Activated CD4-positive, CD25-positive, alpha-beta regulatory T cell treated with anti-CD3 and anti-CD28 coated beads, Interleukin-2, amount 50 U/mL, for 16 hours (primary cell): ENCODE measurements at places on chromosomes 11 and 22.

- no peak for DNase-seq
These were observed 6.0 kb upstream of the CD248 start for GRCh38 chr11:66322732-66323427.

- no peak for DNase-seq
These were observed 44.2 kb upstream of the MICAL2 start for GRCh38 chr11:12066056-12066798.

DNA sequence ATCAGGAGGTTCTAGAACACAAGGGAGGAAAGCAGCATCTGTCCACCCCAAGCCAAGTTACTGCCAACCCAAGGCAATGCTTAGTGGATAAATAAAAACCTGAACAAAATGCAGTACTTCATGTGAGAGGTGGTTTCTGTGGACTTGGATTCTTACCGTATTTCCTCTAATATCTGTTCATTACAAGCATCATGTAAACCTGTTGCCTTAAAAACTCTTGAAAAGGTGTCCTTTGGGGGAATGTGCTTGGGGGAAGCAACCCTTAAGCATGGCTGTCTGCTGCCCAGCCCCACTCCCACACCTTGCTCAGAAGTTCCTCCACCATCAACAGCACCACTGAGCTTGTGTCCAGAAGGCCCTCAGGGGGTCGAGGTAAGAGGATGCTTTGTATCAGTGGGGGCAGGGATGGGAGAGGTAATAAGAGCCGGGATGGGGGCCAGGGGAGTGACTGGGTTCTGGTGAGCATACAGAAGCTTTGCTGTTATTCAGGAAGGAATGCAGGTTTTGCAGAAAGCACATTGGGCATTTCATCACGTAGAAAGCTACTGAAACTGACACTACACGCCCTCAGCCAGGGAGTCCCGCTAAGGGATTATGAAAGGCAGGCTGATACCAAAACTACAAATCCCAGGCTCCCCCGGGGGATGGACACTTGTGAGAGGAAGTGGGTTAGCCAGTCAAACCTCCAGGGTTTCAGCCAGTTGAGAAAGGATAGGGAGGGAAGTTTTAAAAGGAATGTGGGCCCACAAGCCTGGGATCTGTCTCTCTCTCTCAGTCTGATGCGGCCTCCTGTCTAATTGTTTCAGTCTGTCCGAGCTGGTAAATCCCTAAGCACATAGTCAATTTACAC is 52.0 kb downstream of the KCNJ1 start:
- DNase-seq = no peak

GRCh38 chr11:58647866-58648265 is 25.4 kb downstream of the CNTF start:
- DNase-seq = no peak

DNA sequence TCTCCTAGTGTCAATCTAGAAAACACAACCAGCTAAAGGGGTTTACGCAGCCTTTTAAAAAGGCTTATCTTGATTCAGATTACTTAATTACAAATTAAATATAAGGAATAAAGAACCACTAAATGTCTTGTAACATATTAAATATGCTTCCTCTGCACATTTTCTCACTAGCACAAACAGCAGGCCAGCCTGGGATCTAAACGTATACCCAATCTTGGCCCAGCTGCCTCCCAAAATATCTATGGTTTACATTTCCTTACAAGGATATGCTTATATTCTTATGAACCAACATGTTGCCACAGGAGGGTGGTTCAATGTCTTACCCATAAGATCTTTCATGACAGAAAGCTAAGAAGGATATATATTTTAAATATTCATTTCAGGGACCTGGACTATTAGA is 7.7 kb downstream of the LGR4 start:
- no peak for DNase-seq

- DNase-seq = no peak
These were observed 50.9 kb downstream of the TRIOBP start for GRCh38 chr22:37747715-37748100.

GRCh38 chr11:20511982-20512381 is 87.4 kb upstream of the SLC6A5 start:
- DNase-seq = no peak

DNA sequence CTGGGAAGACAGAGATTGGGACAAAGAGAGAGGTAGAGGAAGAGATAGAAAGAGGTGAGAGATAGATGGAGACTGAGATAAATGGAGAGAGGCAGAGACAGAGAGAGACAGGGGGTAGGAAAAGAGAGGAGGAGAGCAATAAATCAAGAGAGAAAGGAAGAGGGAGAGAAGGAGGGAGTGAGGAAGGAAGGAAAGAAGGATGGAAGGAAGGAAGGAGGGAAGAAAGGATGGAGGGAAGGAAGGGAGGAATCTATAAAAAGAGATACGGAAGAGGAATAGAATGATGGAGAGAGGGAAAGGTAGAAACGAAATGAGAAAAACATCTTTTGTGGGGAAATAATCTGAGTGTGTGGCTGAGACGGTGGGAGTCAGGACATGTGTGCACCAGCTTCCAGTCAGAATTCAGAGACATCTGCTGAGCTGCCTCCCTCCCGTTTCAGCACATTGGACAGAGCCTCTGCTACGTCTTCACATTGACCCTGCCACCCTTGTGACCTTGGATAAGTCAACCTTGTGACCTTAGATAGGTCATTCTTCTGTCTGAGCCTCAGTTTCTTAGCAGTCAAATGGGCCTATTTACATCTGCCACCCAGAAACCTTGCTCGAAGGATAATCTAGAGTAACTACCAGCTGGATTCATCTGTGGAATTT is 417.8 kb downstream of the MIAT start:
- no peak for DNase-seq

DNA sequence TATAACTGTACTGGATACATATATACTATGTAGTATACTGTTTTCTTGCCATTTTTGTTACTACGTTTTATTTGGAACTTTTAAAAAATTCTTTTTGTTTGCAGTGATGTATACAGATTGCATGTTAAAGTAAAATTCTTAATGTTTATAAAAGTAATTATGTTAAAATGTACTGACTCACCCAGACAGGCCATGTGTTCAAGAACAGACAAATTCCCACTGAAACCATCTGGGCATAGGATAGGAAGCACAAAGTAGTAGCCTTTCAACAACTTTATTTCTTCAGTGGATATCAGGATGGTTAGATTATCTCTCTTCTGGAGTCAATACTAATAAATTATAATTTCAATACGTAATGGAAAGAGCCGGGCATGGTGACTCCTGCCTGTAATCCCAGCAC is 19.8 kb downstream of the PRMT3 start:
- no peak for DNase-seq

DNA sequence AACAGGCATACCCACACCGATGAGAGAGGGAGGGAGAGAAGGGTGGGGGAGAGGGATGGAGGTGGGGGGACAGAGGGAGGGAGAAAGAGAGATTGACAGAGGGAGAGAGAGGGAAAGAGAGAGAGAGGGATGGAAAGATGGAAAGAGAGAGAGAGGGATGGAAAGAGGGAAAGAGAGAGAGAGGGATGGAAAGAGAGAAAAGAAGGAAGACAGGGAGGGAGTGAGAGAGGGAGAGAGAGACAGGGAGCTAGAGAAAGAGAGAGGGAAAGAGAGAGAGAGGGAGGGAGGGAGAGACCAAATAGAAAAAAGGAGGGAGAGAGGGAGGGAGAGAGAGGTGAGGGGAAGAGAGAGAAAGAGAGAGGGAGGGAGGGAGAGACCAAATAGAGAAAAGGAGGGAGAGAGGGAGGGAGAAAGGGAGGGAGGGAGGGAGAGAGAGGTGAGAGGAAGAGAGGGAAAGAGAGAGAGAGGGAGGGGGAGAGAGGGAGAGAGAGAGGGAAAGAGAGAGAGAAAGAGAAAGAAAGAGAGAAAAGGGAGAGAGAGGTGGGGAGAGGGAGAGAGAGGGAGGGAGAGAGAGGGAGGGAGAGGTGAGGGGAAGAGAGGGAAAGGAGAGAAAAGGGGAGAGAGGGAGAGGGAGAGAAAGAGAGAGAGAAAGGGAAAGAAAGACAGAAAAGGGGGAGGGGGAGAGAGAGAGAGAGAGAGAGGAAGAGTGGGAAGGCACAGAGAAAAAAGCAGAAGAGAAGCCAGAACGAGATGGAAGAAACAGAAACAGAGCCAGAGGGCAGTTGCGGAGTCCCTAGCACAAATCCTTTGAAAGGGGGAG is 23.8 kb downstream of the MB start:
- no peak for DNase-seq

- DNase-seq = no peak
These were observed 95.5 kb downstream of the SIK3 start for GRCh38 chr11:117002639-117003299.

DNA sequence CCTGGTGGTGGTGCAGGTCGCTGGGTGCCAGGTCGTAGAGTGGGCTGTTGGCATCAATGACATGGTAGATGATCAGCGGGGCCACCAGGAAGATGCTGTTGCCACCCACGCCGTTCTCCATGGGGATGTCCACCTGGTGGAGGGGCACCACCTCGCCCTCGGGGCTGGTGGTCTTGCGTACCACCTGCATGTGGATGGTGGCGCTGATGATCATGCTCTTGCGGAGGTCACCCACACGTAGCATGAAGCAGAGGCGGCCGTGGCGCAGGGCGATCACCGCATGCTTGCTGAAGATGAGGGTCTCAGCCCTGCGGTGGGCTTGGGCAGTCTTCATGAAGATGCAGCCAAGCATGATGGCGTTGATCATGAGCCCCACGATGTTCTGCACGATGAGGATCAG is 1.2 kb downstream of the KCNJ11 start:
- DNase-seq = no peak

DNA sequence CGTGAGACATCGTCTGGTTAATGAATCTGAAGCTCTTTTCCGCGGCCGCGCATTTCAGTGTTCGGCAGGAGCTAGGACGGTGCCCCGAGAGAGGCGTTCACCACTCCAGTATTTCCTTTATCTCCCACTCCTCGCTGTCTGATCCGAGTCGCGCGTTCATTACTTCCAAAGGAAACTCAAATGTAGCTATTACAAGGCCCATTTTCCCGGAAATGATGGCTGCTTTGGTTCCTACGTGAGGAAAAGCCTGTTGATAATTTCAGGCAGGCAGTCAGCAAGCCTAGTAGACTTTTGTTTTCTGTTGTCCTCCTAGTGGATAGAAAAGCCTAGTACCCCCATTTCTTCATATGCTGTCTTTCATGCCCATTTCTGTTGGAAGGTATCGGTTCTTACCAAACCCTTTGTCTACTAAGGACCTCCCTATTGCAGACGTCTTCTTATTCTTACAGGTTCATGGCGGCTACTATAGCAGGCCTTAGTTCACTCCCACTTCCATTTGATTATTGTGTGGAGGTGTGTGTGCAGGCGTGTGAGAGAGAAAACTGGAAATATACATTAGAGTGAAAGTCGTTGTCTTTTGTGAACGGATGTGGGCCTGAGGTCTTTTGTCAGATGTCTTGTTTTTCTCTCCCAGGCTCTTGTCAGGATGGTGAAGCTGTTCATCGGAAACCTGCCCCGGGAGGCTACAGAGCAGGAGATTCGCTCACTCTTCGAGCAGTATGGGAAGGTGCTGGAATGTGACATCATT is 737 bp downstream of the RBM4 start:
- no peak for DNase-seq

DNA sequence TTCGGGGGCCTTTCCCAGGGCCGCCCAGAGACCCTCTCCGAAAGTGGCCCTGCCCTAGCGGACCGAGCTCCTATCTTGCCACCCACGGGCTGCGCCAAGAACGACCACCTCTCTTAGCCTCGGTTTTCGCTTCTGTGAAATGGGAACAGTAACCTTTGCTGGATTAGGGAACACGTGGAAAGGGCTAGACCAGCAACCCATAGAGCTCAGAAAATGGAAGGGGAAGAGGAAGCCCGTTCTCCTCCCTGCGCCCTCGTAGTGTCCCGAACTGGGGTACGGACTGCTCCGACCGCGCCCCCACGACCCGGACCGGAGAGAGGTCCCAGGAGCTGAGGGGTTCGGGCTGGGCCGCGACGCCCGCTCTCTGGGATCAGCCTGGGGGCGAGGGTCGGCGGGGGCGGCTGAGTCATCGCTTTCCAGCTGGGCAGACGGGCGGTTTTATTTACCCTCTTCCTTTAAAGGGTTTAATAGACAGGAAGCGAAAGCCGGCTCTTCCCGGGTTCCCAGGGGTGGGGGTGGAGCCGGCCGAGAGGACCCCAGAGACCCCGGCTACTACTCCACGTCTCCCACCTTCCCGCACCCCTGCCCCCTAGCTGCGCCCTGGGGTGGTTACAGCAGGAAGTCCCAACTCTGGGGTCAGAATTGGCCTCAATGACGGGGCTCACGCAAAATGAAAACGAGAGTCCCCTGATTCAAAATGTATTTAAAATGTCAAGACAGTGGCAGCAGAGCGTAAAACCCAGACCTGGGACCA is 907 bp upstream of the PHLDA2 start:
- no peak for DNase-seq

GRCh38 chr11:43396617-43397016 is 37.9 kb downstream of the TTC17 start:
- DNase-seq = no peak

- DNase-seq = no peak
These were observed 1291.0 kb upstream of the CNTN5 start for GRCh38 chr11:97729546-97730272.

- no peak for DNase-seq
These were observed 759 bp downstream of the CPT1A start for GRCh38 chr11:68840661-68841653.

- no peak for DNase-seq
These were observed 62.7 kb upstream of the HORMAD2 start for GRCh38 chr22:30017375-30018223.

- no peak for DNase-seq
These were observed 769.8 kb downstream of the METTL15 start for GRCh38 chr11:28878025-28878424.

DNA sequence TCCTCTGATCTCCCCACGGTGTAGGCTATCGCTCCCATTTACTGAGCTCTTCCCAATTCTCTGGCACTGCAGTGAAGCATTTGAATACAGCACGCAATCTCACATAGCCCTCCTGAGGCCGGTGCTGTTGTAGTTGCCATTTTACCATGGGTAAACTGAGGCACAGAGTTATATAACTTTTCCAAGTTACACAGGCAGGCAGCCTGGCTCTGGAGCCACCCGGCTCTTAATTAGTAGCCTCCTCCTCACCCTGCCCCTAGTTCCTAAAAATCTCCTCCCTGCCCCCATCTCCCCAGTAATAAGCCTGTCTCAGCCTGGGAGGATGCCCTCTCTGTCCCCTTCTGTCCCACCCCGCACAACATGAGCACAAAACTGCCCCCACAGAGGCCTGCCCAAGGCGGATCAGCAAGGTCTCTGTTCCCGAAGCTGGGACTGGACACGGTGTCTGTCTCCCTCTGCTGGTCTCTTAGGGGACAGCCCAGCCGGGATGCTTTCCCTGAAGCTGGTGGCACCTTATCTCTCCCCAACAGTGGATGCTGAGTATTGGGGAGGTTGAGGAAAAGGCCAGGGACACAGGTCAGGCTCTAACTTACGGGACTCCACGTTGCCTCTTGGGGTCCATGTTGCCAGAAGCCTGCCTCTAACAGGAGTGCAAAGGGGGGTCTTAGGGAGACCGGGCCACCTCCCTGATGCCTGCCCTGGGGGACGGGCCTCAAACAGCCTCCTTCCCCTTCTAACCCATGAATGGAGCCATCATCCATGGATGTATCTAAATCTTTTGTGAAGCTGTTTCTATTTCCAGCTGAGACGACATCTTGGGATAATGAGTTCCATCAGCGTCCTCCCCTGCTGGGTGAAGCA is 9.1 kb upstream of the CLCF1 start:
- DNase-seq = peak; percentile 70

- no peak for DNase-seq
These were observed 20.6 kb downstream of the EHF start for GRCh38 chr11:34641456-34641855.

GRCh38 chr11:130637566-130637965 is 189.1 kb downstream of the ADAMTS15 start:
- no peak for DNase-seq
